AG08395 (cell line): ENCODE measurements at places on chromosomes 2 and 18.

GRCh38 chr2:397926-398325 lies 110.0 kb upstream of the ALKAL2 start:
- DNase-seq, result no peak

GRCh38 chr2:187302586-187302985 lies 145.5 kb downstream of the CALCRL start:
- DNase-seq, result peak; percentile 26

DNA sequence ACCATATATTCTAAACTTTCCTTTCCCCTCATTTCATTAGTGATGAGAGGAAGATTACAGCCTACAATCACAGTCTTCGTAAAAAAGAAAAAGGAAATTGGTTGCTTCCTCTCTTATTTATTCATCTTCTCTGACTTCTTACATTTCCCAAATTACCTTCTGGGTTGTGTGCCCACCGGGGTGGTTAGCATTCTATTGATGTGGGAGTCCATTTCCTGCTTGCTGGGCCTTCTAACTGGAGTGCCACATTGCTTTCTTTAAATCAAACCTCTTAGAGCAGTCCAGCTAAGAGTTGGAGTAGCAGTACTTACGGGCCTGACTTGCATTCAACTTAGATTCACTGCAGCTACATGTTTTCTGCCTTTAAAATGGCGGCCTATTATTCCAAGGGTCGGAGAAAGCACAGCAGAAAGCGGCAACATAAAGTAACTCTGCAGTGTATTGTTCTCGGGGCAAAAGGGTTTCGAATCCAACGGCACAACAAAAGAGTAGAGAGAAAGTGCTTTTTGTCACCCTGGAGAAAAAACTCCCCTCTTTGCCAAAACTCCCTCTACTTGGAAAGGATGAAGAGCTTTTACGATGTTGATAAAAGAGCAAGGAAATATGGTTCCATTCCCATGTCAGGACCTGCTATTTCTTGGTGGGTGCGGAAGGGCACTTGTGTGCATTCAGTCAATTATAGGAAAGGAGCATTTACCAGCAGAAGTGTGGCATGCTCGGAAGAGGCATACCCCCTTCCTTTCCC lies 110.6 kb upstream of the DLX2 start:
- no peak for DNase-seq

GRCh38 chr2:104026725-104027124 lies 827.2 kb upstream of the POU3F3 start:
- DNase-seq, result no peak

GRCh38 chr18:48181087-48181823 lies 227.9 kb downstream of the ZBTB7C start:
- no peak for DNase-seq

- peak; percentile 51 for DNase-seq
Measured at GRCh38 chr2:149972066-149972465, 384.5 kb upstream of the MMADHC start.

DNA sequence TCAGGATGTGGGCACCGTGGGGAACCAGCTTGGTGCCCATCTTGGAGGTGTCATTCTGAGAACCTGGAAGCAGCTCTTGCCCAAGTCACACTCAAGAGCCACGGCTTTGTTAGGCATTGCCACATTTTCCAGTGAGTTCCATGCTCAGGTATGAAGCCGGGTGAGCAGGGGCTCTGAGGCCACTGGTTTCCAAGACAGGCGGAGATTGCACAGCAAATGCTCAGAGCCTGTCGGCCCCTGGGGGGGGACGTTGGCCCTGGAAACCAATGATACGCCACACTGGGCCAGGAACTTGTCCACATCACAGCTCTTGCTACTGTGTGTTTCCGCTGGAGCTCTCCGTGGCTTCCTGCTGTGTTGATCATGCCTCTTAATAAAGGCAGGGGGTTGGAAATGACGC lies 52.5 kb upstream of the SALL3 start:
- DNase-seq, result no peak

- no peak for DNase-seq
Measured at GRCh38 chr2:54285451-54285850, 29.4 kb upstream of the TSPYL6 start.

- DNase-seq, result no peak
Measured at GRCh38 chr2:185833864-185834263, 95.3 kb downstream of the FSIP2 start.

DNA sequence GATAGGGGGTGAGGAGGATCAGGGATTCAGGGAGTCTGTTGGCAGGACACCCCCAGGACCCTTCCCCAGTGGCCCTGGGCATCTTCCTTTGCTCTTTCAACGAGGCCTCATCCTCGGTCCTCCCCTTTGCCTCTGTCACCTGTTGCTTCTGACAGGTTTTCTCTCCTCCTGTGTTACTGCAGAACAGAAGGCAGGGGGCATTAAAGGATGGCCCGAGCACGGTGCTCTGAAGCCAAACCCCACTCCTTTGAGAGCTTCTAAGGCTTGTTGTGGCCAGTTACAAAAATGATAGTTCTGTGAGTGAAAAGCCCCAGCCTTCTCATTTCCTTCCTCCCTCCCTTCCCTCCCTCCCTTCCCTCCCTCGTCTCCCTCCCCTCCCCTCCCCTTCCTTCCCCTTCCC lies 82.5 kb downstream of the THNSL2 start:
- no peak for DNase-seq

GRCh38 chr2:105081006-105081601 lies 43.2 kb downstream of the MRPS9 start:
- DNase-seq, result no peak

DNA sequence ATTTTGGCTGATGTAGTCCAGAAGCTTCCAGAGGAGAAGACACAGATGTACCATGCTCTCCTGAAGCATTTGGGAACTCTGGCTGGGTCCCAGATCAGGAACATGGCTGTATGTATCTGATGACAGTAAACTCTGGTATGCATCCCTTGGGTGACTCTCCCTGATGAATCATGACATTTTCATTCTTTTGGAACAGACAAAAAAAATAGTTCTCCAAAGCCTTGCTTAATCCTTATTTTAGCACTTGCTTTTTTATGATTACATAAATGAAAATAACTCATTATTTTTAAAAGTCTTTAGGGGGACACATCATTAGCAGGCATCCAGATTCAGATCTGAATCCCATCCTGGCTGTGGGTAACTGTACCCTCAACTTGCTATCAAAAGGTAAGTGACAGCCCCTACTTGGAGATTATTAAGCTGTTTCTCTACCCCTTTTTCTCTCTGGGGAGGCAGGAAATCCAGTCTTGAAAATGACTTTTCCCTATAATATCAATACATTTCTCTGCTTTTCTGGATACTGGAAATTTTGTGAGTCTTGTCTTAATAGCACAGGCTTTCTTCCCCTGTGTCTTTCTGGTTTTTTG lies 23.3 kb downstream of the AOX1 start:
- DNase-seq, result peak; percentile 92

GRCh38 chr2:86520153-86520552 lies 43.1 kb downstream of the CHMP3 start:
- no peak for DNase-seq

DNA sequence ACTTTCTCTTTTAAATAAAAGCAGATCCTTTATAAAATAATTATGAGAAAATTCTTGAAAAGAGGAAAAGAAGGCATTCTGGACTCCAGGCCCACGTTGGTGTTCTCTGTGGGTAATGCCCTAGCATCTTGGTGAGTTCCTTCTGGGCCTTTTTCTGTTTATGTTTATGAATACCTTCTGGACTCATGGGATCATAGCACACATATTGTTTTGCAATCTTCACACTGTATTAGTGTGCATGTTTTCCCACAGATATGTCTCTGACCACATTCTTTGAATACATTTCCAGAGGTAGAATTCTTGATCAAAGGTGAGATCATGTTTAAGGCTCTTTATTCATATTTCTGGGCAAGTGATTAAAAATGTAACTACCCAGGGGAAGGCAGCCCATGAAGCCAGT lies 15.9 kb downstream of the GLI2 start:
- DNase-seq, result no peak

GRCh38 chr2:64716569-64716968 lies 62.9 kb upstream of the SERTAD2 start:
- DNase-seq, result no peak

- DNase-seq, result no peak
Measured at GRCh38 chr2:239495791-239496233, 95.0 kb upstream of the HDAC4 start.

DNA sequence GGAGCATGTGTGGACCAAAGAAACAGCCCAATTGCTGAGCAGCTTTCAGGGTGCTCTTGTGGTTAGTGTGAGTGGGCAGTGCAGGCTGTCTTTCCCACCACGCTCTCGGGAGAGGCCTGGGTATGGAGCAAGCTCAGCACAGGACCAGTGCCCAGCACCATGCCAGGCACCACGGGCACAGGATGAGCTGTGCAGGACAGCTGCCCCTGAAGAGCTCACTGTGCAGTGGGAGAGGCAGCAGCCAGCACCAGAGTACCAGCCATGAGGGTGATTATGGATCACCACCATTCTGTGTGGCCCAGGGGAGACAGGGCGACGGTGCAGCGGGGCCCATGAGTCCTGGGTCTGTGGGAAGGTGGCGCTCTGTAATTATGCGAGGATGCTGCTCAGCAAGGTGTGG lies 29.7 kb upstream of the FAHD2A start:
- no peak for DNase-seq

DNA sequence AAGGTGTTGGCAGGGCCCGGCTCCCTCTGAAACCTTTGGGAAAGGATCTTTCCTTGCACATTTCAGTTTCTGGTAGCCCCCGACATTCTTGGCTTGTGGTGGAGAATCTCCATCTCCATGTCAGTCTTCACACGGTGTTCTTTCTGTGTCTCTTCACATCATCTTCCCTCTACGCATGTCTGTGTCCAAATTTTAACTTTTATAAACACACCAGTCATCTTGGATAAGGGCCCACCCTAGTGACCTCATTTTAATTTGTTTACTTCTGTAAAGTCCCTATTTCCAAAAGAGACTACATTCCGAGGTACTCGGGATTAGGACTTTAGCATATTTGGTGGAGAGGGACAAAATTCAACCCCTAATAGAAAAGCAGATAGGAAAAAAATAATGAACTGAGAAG lies 138.4 kb downstream of the GALNT3 start:
- no peak for DNase-seq

- no peak for DNase-seq
Measured at GRCh38 chr2:235560345-235560744, 66.5 kb downstream of the AGAP1 start.

- DNase-seq, result no peak
Measured at GRCh38 chr2:232478571-232479340, 8.9 kb downstream of the ECEL1 start.

- no peak for DNase-seq
Measured at GRCh38 chr2:160105366-160105765, 43.0 kb upstream of the PLA2R1 start.

- DNase-seq, result peak; percentile 31
Measured at GRCh38 chr2:30404319-30405259, 42.5 kb upstream of the LCLAT1 start.

DNA sequence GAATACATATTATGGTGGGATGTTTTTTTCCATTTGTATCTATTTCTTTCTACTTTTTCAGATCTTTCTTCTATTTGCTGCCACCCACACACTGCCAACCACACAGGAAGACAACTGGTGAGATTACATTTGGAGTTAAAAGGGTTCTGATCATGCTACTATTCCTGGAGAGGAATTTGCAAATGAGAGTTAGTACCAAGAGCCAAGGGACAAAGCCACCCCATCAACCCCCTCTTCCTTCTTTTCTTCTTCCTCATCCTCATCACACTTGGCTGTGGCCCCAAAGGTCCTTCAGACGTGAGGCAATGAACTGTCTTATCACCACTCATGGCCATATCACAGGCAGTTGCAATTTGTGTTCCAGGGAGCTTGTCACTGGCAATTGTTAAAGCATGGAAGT lies 215.6 kb upstream of the SLC14A2 start:
- DNase-seq, result no peak

DNA sequence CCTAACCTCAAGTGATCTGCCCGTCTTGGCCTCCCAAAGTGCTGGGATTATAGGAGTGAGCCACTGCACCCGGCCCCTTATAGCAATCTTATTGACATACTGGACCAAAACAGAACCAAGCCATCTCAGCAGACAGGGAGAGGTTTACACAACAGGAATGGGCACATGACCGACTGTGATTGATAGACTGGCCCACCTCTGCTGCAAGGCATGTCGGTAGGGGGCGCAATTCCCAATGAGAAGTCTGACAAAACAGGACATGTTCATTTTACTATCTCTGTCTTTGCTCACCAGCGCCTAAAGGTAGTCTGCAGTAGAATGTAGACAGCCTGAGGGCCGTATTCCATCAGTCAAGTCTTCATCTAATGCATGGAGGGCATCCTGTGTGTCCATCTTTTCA lies 2.0 kb downstream of the LYPD6B start:
- no peak for DNase-seq

- peak; percentile 94 for DNase-seq
Measured at GRCh38 chr2:26018184-26019055, 15.5 kb upstream of the RAB10 start.

- DNase-seq, result peak; percentile 34
Measured at GRCh38 chr2:26521054-26521912, 43.4 kb upstream of the OTOF start.

DNA sequence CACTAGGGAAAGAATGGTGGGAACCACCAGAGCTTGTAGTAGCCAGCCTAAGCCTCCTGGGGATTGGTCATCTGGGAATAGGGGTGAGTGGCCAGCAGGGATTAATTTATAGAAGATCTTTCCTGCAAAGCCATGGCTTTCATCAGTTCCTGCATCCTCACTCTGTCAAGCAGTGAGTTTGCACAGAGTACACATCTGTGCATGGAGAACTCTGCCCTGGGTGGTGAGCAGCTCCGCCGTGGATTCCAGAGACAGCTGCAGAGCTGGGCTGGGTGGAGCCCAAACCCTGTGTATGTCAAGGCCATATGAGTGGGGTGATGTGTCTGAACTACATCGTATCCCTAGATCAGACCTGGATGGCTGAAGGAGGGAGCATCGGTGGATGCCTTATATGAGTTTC lies 182.2 kb downstream of the GLI2 start:
- DNase-seq, result no peak

DNA sequence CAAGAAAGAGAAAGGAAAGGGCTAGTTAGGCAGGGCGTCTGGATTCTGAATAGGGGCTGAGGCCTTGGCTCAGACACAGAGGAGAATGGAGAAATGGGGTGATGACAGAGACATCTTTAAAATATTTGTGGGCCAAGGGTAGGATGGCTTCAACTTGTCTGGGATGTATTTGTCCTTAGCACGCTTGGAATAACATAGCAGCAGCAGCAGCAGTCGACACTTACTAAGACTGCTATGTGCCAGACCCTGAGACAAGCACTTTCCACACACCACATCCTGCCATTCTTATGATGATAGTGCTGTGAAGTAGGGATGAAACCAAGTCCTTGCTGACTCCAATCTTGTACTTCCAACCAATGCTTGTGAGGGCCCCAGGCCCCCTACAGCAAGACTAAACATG lies 2.6 kb downstream of the IL1RL1 start:
- peak; percentile 2 for DNase-seq

DNA sequence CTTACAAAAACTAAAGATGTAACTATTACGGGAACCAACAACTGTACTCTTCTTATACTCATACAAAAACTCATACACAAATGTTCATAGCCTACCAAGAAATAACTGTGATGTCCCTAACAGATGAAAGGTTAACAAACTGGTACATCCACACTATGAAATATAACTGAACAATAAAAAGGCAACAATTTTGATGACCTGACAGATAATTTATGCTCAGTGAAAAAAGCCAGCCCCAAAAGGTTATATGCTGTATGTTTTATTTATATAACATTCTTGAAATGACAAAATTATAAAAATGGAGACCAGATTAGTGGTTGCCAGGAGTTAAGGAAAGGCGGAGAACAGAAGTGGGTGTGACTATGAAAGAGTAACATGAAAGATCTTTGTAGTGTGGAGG lies 31.3 kb downstream of the REV1 start:
- no peak for DNase-seq
